Stimulated activated CD8-positive, alpha-beta memory T cell treated with anti-CD3 and anti-CD28 coated beads, Interleukin-7, amount 100 ng/mL, for 1 hour (primary cell): ENCODE measurements at places on chromosomes 2 and 18.

GRCh38 chr2:157052685-157053224, 204.8 kb upstream of the GALNT5 start:
- no peak for DNase-seq

GRCh38 chr2:215658635-215659305, 222.9 kb upstream of the FN1 start:
- DNase-seq, result no peak

DNA sequence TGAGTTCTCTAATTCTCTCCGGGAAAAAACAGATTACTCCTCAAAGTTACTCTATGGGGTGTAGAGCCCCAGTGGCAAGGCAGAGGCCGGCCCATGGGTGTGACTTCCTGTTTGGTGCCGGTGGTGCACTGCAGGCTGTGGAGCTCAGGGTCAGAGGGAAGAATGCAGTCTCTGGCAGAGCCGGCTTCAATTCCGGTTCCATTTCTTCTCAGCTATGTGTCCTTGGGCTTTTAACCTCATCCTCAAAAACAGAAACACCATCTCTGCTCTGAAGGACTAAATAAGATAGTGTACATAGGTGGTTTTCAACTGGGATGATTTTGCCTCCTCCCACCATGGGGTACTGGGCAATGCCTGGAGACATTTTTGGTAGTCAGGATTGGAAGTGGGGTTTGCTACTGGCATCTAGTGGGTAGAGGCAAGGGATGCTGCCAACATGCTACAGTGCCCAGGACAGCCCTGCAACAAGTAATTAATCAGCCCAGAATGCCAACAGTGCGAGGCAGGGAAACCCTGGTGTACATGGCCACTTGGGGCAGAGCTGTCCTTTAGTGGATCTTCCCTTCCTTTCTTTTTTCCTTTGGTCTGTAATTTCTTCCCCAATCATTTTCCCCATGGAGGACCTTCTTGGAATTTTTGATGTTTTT, 81.2 kb downstream of the INSIG2 start:
- DNase-seq, result no peak

DNA sequence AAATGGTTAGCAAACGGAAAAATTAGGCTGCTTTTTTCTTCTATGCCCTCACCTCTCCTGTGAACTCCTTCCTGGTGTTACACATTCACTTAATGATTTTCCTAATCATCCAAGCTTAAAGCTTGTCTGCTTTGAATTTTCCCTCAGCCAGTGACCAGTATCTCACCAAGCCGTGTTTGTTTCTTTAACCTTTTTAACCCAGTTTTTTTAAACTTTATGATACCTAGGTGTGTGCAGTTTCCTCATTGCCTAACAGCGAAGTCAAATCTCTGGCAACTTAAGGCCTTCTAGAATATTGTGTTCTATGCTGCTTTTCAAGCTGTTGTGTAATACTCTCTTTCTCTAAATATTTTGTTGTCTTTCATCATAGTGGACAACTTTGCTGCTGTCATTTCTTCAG, 113.0 kb downstream of the PIK3C3 start:
- DNase-seq, result no peak

DNA sequence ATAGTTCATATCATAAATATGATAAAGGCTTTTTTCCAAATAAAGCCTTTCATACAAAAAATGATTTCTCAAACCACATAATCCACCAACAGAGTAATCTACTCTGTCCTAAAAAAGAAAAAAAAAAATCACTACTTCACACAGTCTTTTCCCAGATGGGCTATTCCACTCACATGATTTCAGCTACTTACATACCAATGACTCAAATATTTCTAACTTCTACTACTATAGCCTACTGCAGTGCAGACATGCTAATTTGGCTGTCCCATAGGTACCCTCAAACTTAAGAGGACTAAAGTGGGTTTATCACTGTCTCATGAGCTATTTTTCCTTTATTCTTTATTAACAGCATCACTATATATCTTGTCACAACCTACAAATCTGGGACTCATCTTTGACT, 57.4 kb downstream of the SLC66A3 start:
- DNase-seq, result no peak
